ENCODE measurements at places on chromosomes 5 and 9.

DNA sequence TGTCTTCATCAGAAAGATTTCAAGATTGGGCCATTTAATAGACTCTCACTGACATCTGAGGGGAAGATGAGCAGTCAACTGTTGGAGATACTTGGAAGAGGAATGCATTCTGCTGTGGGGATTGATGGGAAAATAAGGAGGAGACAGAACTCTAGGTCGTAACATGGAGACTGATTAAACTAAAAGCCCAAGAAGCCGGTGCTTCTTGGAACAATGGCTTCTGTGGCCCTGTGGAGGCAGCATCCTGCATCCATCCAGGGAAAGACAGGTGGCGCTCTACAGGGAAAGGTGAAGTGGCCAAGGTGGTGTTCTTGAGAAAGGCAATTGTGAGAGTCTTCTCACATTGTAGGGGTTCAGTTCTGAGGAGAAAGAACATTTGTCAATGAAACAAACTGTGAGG lies 31.3 kb downstream of the ZFAND5 start:
- H3K27me3 ChIP-seq: peaks cover 3% of the 10 kb centered on the region
- H3K4me1 ChIP-seq: no peaks in the 10 kb centered on the region
- no peak overlapping the region for H3K27ac ChIP-seq
- no peak for DNase-seq

DNA sequence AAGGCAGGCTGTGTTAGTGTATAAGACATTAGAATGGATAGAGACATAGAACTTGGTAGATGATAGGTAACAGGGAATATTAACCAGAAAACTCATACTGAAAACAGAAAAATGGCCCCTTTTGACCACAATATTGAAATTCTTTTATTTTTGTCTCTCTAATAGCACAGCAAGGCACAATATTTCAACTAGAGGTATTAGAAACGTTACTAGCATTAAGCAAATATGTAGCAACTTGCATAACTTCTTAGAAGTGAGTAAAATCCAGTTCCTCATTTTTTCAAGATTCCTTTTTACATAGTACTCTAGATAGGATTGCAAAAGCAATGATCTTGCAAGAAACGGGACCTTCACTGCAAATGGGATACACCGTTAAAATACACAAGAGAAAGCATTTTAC lies 102.7 kb upstream of the VCAN start:
- no peaks in the 10 kb centered on the region for H3K36me3 ChIP-seq
- H3K4me3 ChIP-seq: no peak overlapping the region
- no peak overlapping the region for H3K27ac ChIP-seq
- no peaks in the 10 kb centered on the region for H3K4me1 ChIP-seq
- peaks cover 2% of the 10 kb centered on the region for H3K27me3 ChIP-seq

DNA sequence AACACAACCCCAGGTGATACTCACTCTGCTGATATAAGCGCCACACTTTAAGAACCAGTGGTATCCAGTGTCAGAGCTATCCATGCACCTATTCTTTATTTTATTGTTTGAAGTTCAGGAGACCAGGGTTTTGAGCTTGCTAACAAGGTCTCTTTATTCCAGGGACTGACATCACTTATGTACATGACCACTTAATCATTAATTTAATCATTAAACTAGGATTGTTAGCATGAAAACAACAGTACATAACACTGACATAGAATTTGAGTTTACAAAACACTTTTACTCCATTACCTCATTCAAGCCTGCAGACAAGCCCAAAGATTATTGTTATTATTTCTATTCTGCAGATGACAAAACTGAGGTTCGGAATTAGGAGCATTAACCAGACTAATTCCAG lies 151.4 kb upstream of the IQGAP2 start:
- peaks cover 10% of the 10 kb centered on the region for H3K27me3 ChIP-seq
- DNase-seq: no peak
- no peaks in the 10 kb centered on the region for H3K36me3 ChIP-seq
- H3K27ac ChIP-seq: no peak overlapping the region
- H3K4me3 ChIP-seq: no peak overlapping the region
- no peaks in the 10 kb centered on the region for H3K4me1 ChIP-seq

GRCh38 chr5:128300181-128300580 lies 216.6 kb downstream of the SLC12A2 start:
- H3K27ac ChIP-seq: no peak overlapping the region
- H3K36me3 ChIP-seq: no peaks in the 10 kb centered on the region
- H3K27me3 ChIP-seq: no peaks in the 10 kb centered on the region

- no peak overlapping the region for H3K27ac ChIP-seq
- DNase-seq: no peak
- peaks cover 40% of the 10 kb centered on the region for H3K27me3 ChIP-seq
- H3K4me3 ChIP-seq: no peak overlapping the region
Observed at GRCh38 chr5:175772747-175773533, 98.4 kb upstream of the CPLX2 start.

- no peaks in the 10 kb centered on the region for H3K36me3 ChIP-seq
- H3K27me3 ChIP-seq: no peaks in the 10 kb centered on the region
- DNase-seq: no peak
- no peak overlapping the region for H3K27ac ChIP-seq
- no peak overlapping the region for H3K4me3 ChIP-seq
Observed at GRCh38 chr9:93895535-93895934, 59.6 kb downstream of the BARX1 start.

DNA sequence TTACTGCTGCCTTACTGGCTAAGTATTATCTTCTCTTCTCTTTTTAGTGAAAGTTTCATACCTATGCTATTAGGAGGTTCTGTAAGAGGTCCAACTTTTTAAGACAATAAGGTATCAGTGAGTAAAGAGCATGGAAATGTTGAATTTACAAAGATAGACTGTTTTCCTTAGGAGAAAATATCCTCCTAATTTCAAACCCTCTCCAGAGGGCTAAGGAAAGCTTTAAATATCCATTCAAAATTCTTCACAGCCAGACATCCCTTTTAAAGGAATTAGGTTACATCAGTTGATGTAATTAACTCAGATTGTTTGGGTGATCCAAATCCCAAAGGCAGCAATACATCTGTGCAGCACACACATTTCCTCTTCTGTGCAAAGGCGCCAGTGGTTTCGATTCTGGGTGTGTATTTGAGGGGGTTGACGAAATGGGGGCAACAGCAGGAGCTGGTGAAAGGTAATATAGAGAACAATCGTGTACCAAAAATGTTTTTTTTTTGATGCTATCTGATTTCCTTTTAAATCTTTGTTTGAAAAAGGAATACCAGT lies 273.8 kb upstream of the RPS23 start:
- H3K4me3 ChIP-seq: no peak overlapping the region
- H3K27me3 ChIP-seq: no peaks in the 10 kb centered on the region
- no peaks in the 10 kb centered on the region for H3K4me1 ChIP-seq

GRCh38 chr5:177113566-177114424 lies 19.8 kb upstream of the NSD1 start:
- peaks cover 17% of the 10 kb centered on the region for H3K4me1 ChIP-seq
- H3K4me3 ChIP-seq: no peak overlapping the region

DNA sequence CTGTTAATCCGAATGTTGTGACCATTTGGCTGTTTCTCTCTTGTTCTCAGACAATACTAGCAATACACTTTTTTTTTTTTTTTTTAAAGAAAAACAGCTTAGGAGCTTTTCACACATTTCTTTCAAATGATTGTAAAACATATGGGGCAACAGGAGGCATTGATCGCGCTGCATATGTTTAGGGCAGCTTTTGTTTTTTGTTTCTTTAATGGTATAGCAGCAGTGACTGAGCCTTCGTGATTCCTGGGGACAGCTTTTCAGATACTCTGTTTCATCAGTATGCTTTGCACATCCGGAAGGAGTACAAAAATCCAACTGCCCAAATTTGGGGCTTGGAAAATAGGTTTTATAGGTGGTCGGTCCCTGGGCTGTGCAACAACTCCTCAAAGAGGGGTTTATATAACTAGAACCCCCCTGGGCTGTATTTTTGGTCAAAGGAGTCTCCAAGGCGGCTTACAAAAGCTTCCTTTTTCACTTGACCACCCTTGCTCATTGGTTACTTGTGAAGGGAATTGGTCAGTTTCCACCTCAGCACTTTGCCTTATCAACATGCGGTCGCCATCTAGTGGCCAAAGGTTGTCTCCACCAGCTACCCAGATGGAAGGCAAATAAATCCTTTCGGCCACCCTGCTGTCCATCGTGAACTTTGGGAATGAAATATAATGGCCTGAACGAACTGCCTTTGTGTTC lies 91.8 kb downstream of the PDE6A start:
- no peak overlapping the region for H3K27ac ChIP-seq
- no peaks in the 10 kb centered on the region for H3K4me1 ChIP-seq
- no peaks in the 10 kb centered on the region for H3K27me3 ChIP-seq
- H3K4me3 ChIP-seq: no peak overlapping the region

- no peak overlapping the region for H3K27ac ChIP-seq
- peaks cover 25% of the 10 kb centered on the region for H3K27me3 ChIP-seq
- DNase-seq: no peak
- H3K36me3 ChIP-seq: no peaks in the 10 kb centered on the region
Observed at GRCh38 chr5:151925340-151925739, 689 bp upstream of the GLRA1 start.

- H3K4me3 ChIP-seq: no peak overlapping the region
- H3K4me1 ChIP-seq: no peaks in the 10 kb centered on the region
- H3K27ac ChIP-seq: no peak overlapping the region
- no peaks in the 10 kb centered on the region for H3K36me3 ChIP-seq
Observed at GRCh38 chr9:82895822-82896110, 167.2 kb downstream of the RASEF start.

- H3K36me3 ChIP-seq: no peaks in the 10 kb centered on the region
Observed at GRCh38 chr9:33220681-33221567, 19.0 kb upstream of the SPINK4 start.
